Hematopoietic multipotent progenitor cell treated with erythropoietin and hydrocortisone succinate and interleukin-3 and kit ligand, for 15 days (in vitro differentiated cells): ENCODE measurements at places on chromosomes 12 and 14.

DNA sequence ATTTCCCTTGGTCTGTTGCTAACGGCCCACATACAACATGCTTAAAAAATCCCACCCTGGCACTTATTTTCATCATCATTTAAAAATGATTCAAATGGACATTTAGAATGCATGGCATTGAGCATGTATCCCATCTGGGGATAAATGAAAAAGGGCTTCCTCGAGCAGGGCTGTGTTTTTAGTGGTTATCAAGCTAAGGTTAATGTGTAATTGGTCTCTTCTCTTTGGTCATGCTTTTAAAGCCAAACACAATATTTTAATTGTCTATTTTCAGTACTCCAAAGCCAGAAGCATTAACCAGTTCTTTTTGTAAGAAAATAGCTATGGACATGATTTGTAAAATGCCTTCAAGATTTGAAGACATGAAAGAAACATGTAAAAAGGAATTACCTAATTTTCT is 1.9 kb upstream of the TRHDE start:
- no peak for DNase-seq

GRCh38 chr12:93805736-93806141 is 128.6 kb downstream of the CRADD start:
- no peak for DNase-seq

DNA sequence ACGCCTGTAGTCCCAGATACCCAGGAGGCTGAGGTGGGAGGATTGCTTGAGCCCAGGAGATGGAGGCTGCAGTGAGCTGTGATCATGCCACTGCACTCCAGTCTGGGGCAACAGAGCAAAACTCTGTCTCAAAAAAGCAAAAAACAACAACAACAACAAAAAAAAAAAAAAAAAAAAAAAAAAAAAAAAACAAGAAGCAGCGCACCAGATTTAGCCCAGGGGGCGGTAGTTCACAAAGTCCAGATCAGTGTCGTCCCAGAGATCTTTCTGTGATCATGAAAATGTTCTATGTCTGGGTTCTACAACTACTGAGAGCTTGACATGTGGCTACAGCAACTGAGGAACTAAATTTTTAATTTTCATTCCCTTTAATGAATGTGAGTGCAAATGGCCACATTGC is 27.4 kb downstream of the OAS2 start:
- no peak for DNase-seq

GRCh38 chr12:6323340-6323994 is 13.0 kb downstream of the PLEKHG6 start:
- no peak for DNase-seq

DNA sequence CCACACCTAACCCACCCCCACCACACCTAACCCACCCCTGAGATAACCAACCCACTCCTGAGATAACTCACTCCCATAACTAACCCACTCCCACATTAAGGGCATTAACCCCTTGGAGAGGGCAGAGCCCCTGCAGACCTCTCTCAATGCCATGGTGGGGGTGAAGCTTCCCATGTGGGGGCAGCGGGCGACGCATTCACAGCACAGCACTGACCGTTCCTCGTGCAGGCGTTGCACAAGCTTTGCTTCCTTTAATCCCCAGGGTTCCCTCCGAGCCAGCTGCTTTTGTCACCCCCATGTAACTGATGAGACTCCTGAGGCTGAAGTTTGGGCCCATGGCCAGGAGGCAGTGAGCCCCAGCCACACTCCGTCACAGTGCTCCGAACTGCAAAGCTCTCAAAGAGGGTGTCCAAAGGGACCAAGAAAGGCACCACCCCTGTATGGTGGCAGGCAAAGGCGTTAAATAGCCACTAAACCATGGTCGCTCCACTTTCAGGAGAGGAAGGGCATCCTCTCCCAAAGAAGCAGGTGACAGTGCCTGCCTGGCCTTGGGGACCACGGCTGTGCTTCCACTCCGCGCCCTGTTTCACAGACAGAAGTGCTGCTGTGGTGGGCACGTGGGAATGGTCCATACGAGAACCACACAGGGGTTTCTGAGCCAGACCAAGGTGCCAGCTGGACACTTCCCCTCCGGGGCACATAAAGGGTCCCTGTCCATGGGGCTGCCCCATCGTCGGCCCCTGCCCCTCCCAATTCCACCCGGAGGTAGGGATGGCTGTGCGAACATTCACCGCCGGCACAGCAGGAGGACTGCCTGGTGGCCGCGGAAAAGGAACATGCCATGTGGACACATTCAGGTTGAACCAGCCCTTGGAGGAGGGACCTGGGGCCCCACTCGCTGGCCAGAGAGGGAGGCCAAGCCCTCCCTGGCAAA is 28.3 kb downstream of the GALNT9 start:
- no peak for DNase-seq

DNA sequence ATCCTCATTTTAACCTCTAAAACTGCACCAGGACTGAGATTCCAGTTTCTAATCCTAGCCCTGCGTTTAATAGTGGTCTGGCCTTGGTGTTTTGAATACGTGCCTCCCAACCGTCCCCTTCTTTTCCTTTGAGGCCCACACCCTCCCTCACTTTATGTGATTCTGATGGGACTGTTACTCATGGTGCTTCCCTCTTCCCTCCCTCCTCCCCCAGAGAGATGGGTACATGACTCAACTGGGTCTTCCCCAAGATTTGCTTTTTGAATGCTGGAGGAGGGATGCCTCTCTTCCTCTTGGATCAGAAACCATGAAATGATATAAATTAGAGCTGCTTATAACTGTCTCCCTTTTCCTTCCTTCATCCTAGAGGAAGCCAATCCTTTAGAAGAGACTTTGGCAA is 8.2 kb upstream of the PPP2R5E start:
- DNase-seq = no peak

- no peak for DNase-seq
Observed at GRCh38 chr12:122837306-122838265, 2.3 kb downstream of the HIP1R start.

- DNase-seq = peak; percentile 73
Observed at GRCh38 chr12:89525824-89526770, at the start of gene POC1B. Gene POC1B, minus strand, starts transcription at chr12:89526047. Its CDS starts 152 bp downstream, at chr12:89525895.

DNA sequence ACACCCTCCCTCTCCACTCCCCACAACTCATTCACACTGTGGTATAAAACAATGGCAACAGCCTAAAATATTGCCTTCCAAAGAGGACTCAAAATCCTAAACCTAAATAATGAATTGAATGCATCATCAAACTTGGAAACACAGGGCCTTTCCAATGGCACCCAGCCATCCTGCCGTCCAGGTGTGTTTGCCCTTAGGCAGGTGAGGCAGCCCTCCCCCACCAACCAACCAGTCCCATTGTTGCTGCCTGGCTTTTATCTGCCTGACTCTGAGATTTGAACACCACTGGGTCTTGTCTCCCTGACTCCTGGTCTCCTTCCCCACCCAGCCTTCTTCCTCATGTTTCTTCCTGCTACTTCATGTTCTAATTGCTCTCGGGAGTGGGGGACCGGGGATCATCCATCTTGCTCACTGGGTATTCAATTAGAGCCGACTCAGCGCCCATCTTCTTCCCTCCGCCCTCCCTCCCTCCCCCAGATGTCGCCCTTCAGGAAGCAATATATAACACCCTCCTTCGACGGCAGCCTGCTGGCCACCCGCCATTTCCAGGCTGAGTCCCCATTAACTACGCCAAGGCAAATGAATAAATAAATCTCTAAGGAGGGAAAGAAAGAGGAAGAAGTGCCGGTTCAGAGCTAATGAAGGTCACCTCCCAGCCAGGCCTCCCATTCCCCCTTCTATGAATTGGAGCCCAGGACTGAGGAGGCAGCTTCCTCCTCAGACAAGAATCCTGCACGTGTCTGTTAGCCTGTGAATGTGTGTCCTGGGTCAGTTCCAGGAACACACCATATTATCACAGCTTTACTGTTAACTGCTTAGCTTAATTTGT is 36.3 kb upstream of the NTF3 start:
- DNase-seq = no peak

- DNase-seq = peak; percentile 76
Observed at GRCh38 chr14:100246809-100247428, 8.0 kb downstream of the YY1 start.

GRCh38 chr14:70121521-70121920 is 67.2 kb downstream of the SLC8A3 start:
- DNase-seq = no peak

DNA sequence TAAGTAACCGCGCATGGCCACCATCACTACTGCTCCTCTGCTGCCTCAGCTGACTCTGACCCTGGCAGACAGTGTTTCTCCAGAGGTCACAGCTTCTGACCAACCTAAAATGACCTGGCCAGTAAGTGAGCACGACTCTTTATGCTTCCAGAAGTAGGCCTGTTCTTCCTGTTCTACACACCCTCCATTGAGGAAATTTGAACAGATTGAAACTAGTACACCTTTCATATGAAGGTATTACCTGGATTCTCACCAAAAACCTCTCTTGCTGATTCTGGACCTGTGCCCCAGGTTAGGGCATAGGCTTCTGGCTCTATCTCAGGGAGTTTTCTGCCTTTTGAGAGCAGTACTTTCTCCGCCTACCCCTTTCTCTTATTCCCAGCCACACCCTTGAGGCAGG is 178.4 kb upstream of the FRMD6 start:
- no peak for DNase-seq

DNA sequence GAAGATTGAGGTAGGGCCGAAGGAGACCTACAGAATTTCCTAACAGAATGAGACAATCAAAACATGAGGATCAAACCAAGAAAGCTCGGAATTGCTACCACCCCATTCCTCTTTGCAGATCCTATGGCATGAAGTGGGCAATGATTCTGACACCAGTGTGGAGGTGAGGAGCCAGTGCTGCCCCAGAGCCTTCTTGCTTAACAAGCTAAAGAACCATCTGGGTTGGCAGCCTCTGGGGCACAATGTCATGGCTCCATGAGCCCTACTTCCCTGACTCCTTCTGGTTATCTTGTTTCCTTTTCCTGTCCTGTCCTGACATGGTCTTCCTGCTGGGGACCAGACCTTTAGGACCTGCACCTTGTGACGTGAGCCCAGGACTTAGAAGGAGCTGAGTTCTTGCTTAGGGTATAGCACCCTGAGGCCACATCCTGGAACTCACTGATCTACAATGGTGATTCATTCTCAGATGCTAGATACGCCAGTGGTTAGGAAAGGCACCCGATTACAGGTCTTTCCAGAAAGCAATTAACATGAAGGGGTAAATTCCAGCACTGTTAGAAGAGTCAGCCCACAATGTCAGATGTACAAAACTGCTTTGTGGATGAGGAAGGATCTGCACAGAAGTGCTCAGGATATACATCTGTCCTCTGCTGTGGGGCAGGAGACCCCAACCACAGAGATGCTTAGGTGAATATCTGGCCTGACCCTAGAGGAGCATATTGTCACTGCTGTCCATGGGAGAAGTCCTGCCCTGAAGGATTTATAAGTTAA is 324.2 kb downstream of the ZFP36L1 start:
- DNase-seq = no peak

GRCh38 chr14:102733326-102733725 is 43.9 kb upstream of the TRAF3 start:
- DNase-seq = no peak

GRCh38 chr12:47378222-47378582 is 298.4 kb upstream of the AMIGO2 start:
- no peak for DNase-seq

DNA sequence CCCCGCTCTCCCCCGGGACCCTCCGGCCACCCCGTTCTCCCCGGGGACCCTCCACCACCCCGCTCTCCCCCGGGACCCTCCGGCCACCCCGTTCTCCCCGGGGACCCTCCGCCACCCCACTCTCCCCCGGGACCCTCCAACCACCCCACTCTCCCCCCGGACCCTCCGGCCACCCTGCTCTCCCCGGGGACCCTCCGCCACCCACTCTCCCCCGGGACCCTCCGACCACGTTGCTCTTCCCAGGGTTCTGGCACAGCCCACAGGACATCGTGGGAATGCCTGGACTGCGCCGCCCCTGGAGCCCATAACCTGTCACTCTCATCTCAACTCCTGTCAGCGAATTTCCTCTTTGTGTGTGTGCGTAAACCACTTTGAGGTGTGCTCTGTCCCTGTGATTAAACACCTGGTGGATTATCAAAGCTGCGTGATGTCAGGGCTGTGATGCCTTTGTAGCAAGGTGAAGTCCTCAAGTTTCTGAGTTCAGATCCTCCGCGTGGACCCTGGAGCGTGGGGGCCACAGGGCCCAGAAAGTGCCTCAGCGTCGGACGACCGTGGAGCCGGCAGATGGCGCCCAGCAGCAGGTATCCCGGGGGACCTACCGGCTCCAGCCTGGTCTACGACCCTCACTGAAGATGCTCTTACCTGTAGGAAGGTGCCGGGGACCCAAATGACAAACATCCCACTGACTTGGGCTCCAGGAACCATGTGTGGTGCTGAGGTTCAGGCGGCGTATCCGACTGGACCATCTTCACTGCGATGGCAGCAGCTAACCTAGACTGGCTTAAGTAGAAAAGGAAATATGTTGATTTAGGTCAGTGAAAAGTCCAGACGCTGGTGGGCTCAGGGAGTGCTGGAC is 63.2 kb upstream of the GALNT9 start:
- DNase-seq = no peak

DNA sequence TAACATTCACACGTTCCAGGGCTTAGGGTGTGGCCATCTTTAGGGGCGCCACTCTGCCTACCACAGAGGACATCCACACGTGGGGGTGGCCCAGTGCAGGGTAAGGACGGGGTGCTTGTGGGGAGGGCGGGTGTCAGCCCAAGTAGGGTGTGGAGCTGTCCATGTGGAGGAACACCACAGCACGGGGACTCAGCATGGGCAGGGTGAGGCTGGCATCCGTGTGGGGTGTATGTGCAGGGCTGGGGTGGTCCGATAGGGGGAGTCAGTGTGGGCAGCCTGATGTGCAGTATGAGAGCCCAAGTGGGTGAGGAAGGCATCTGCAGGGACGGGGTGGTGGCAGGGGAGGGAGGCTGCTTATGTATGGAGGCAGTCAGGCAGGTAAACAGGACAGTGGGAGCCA is 17.7 kb downstream of the PSMC1 start:
- no peak for DNase-seq

DNA sequence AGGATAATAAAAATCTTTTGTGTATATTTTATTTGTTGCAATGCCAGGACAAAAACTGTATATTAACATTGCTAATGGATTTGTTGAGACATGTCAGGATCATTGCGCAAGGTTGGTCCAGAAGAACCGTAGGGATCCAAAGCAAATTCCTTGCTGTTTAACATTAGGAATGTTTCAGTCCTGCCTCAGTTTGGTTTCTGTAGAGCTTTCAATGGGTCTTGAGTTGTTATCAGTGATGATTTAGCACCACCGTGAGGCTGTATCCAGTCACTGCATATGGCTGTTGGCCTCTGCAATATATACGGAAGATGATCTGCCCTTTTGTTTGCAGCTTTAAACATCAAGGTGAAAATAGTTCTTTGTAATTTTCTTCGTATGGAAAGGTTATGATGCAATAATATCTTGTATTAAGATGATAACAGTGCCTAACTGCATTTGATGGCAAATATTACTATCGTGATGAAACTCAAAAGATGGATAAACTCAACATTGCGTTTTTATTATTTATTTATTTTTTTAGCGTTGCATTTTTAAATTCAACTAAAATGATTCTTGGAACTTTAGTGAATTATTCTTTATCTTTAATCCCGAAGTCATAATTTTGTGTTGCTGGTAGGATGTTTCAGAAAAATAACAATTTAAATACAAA is 231.2 kb downstream of the AKAP6 start:
- peak; percentile 33 for DNase-seq

- no peak for DNase-seq
Observed at GRCh38 chr12:77878901-77879300, 48.2 kb downstream of the NAV3 start.
